ENCODE measurements at places on chromosomes 1 and 21.

DNA sequence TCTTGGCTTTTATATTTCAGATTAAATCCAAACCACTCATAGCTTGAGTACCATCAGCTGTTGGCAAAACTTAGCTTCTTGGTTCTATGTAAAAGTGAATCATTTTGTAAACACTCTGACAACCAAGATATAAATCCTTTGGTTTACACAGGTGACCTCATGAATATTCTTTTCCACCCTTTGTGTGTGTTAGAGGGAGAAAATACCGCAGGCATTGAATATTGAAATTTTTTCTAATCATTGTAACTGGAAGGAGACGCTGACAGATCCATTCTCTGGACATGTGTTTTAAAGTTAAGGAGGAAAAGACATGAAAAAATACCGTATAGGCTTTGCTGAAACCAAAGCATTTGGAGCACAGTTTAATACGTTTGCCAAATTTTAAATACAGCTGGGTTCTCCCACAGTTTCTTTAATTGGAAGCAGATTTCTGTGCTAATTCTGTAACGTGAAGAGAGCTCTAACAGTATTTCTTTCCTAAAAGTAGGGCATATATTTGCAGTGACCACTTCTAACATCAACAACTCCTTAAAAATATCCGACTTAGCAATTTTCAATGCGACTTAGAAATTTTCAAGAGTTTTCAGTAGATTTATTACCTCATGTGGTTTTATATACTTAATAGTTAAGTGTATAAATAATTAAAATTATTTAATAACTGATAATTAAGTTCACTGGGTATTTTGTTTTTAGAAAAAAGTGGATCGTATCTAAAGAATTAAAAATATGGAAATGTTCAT is 388.2 kb downstream of the USP25 start:
- no peak for DNase-seq

DNA sequence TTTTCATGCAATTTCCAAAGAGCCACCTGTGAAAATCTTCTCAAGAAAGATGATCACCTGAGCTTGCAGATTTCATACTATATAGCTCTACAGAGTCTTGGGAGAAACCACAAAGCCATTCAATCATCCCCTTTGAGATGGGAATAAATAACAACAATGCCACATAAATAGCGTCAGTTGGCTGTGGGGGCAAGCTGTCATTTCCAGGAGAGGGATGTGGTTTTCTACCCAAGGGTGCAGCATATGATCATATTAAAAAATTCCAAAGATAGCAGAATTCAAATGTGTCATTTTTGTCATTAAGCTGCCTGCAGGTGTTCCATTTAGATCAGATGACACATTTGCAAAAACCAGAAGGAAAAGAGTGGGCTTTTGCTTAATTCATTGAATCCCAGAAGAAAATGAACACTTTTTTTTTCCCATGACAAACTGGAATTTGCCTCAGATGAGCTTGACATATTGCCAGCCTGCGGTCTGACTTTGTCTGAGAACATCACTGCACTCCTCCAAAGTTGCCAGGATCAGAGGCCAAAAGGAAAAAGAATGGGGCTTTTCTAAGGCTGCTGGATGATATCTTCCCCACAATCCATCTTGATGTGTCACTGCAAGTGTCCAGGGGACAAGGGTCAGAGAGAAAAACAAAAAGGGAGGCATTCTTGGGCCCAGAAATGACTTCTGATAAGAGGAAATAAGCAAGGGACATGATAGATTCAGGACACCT is 314.1 kb upstream of the USP25 start:
- DNase-seq, result no peak

GRCh38 chr1:83857103-83857502 is 141.8 kb downstream of the TTLL7 start:
- DNase-seq, result no peak

GRCh38 chr1:245698860-245699259 is 544.1 kb downstream of the KIF26B start:
- DNase-seq, result peak; percentile 47

- no peak for DNase-seq
Observed at GRCh38 chr1:93301131-93301530, 44.6 kb upstream of the DR1 start.

GRCh38 chr1:230827081-230827681 is 41.1 kb downstream of the C1orf198 start:
- no peak for DNase-seq

Measured in cardiac septum (tissue), 1 donor.